ENCODE measurements at places on chromosomes 2 and 18.

DNA sequence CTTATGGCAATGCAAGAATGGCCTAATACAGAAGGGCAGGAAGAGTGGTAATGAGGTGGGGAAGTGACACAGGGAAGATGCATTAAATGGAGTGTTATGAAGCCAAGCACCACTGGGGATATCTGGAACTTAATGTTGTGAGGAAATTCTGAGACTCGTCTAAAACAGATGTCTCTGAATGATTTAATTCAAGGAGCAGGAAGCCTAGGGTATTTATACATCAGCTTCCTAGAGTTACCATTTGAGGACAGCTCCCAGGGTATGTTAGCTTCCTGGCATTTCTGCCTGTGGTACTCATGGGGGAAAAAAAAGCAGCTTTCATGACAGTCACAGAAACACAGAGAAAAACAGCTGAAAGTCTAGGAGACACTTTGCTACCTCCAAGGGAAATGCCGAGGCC is 989.5 kb downstream of the CBLN2 start:
- DNase-seq = no peak

DNA sequence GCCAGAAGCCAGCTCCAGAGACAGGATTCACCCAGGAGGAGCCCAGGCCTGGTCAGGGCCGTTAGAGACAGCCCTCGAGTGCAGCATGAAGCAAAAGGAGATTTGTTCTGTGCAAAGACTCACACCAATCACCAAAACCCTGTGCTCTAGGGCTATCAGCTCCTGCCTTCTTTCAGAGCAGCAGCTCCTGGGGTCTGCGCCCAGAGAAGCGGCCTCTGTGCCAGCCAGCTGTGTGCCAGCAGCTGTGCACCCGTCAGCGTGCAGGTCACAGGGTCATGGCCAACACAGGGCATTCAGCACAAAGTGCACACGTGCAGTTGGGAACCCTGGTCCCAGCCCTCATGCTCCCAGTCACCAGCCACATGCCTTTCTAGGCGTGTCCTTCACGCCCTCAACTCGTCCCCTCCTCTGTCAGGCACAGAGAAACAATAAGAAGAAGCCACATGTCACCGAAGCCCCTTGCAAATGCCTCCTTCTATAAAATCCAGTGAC is 49.3 kb downstream of the ZNF516 start:
- DNase-seq = no peak

GRCh38 chr2:138274421-138275291 is 226.9 kb upstream of the SPOPL start:
- no peak for DNase-seq

DNA sequence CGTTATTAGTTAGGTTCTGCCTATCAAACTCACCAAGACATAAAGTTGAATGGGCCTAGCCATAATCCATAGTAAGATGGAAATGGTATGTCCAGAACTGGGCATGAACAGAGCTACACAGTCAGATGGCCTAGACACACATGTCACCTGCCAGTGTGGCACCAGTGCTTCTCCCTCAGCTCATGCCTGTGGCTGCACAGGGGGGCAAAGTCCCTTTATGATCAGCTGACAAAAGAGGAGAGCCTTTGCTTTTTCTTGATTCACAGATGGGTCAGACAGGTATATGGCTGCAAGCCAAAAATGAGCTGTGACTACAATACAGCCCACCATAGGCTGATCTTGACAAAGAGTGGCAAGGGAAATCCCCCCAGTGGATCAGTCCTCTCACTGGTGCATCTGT is 28.3 kb upstream of the STARD7 start:
- no peak for DNase-seq

GRCh38 chr2:241882091-241882625 is 12.6 kb downstream of the RTP5 start:
- no peak for DNase-seq
